ENCODE measurements at places on chromosomes 2 and 18.

- no peak for DNase-seq
These were observed 174.0 kb downstream of the MBD5 start for GRCh38 chr2:148194882-148195281.

DNA sequence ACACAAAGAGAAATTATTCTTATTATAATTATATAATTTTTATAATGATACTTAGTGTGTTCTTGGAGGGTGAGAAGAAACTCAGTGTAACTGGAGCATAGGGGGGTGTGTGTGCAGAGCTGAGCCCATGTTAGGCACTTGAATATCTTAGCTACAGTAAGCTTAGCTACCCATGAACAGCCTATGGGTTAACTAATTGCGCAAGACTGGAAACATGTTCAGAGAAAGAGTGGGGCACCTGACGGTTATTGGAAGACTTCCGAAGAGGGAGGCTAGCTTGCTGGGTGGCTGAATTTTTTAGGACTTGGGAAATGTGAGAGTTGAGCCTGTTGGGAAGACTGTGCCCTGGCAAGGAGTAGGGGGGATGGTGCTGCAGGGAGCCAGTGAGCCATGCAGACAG, 229.2 kb downstream of the SLC4A3 start:
- no peak for DNase-seq

- no peak for DNase-seq
These were observed 1.6 kb upstream of the TMBIM1 start for GRCh38 chr2:218293715-218294429.

DNA sequence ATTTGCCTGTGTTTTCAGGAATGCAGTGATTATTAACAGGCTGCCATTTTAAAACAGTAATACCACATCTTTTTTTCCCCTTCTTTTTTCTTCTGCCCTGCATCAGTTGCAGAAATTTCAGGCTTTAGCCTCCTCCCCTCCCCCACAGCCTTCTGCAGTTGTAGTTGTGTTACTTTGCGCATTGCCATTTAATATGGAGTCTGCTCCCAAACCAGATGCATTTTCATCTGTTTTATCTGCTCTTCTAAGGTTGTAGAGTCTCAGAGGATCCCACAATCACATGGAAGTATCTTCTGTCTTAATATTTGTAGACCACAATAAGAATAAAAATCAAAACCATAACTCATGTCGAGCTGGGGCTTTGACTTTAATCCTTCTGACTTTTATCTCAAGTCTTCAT, 3.8 kb downstream of the ASXL3 start:
- DNase-seq, result no peak

- DNase-seq, result no peak
These were observed 533.7 kb upstream of the CHAC2 start for GRCh38 chr2:53233759-53234547.

DNA sequence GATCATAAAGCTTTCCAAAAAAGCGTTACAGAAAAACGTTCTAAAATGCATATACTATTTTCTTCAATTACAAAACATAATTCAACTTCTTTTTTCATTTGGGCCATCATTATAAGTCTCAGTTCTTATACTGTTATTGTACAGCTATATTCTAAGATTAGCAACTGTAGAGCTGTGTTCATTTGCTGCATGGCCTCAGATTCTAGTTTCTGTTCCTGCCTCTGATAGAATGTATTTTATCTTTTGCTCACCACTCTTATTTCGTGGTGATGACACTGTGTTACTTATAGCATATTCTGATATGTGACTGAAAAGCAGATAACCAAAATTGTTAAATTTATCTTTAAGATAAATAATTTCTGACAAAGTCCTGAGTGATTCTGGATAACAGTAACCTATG, 67.2 kb downstream of the PTRHD1 start:
- DNase-seq, result no peak

DNA sequence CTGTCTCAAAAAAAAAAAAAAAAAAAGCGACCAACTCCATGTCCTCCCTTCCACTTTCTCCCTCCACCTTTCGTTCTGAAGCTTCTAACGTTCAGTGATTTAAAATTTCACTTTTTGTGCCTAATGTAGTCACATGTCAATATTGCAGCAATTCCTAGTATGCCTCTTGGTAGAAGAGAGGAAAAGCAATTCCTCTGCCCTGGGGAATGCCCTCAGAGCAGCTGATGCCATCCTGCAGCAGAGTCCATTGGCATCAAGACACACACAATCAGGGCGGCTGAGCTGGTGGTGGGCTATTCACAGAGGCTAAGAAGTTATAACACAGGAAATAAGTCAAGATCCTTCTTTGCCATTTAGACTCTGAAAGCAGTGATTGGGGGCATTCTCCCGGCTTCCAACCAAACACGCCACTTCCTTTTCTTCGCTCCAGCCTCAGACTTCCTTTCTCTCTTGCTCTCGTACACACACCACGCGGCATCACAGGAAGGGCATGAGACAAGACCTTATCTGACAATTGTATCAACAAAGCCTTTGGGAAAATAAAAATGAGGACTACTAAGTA, 71.9 kb downstream of the MOGAT1 start:
- no peak for DNase-seq

GRCh38 chr2:191043438-191043837, 29.5 kb upstream of the STAT1 start:
- no peak for DNase-seq
